Inflammatory macrophage treated with lipopolysaccharide for 1 hour (primary cell): ENCODE measurements at places on chromosomes 5 and 9.

DNA sequence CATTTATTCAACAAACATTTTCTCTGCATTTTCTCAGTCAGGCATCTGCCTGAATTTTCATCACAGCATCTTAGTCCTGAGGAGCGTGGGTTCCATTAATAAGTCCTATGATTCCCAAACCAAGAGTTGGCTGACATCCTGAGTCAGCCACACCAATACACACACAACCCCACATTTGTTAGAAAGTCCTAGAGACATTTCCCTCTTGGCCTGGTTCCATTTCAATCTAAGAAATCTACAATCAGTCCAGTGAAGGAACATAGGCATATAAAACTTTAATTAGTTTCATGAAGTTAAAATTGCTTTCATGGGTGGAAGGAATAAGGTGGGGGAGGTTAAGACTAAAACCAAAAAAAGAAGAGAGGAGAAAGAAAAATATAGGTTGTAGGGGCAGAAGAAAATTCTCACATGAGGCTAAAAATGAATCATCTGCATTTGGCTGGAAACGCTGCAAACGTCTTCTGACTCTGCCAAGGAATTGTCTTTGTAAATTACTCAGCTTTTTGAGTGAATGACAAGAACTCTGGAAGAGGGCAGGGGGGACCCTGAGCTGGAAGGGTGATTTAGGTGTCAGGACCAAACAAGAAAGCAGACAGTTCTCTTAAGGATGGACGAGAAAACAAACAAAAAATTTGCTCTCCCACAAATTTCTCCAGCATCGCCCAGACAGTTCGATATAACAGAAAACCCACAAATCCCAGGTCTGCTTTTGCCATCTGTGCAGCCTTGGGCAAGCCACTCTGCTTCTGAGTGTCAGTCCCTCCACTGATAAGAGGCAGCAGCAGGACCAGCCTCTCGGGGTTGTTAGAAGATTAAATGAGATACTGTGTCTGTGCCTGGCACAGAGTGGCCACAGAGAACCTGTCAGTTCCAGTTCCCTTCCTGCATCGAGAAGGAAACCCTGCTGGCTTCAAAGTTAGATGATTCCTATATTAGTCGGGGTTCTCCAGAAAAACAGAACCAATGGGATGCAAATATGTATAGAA lies 289.7 kb downstream of the CDK5RAP2 start:
- no peak for DNase-seq

GRCh38 chr9:35499701-35500030 lies 9.8 kb downstream of the RUSC2 start:
- no peak for DNase-seq

- peak; percentile 45 for DNase-seq
Observed at GRCh38 chr5:100472091-100472490, 63.1 kb upstream of the FAM174A start.

DNA sequence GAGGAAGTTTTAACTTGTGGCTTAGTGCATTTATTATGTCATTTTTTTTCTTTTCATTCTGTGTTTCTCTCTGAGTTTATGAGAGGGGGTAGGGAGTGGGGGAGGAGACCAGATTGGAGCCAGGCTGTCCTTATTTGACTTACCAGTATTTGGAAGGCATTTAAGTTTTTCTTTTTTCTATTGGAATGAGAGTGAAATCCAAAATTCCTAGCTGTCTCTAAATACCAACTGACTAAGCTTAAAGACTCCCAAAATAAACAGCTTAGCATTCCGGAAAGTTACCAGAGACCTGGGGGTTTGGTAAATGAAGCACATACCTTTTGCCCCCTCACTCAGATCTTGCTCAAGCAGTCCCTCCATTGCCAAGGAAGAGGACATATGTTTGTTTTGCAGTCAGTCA lies 581.9 kb upstream of the BRINP1 start:
- no peak for DNase-seq

DNA sequence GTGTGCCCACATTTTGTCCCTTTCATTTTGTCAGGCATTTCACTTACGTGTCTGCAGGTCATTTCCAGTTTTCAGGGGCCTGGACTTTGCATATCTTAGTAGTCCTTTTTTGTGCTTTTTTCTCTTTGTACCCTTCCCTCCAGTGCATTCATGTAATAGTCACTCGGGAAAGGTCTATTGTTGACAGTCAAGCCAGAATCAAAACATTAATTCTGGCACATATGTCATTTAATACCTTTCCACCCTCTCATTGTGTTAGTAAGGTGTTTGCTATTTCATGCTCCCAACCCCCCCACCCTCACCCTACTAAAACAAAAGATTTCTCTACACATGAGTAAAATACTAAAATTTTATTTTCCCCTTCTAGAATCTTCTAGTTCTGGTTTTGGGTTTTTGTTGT lies 42.7 kb downstream of the UGCG start:
- no peak for DNase-seq

GRCh38 chr9:16612627-16613026 lies 257.8 kb downstream of the BNC2 start:
- DNase-seq, result no peak

GRCh38 chr5:137462816-137463520 lies 36.2 kb downstream of the SPOCK1 start:
- no peak for DNase-seq

- no peak for DNase-seq
Observed at GRCh38 chr5:67021031-67021430, 175.6 kb downstream of the CD180 start.

DNA sequence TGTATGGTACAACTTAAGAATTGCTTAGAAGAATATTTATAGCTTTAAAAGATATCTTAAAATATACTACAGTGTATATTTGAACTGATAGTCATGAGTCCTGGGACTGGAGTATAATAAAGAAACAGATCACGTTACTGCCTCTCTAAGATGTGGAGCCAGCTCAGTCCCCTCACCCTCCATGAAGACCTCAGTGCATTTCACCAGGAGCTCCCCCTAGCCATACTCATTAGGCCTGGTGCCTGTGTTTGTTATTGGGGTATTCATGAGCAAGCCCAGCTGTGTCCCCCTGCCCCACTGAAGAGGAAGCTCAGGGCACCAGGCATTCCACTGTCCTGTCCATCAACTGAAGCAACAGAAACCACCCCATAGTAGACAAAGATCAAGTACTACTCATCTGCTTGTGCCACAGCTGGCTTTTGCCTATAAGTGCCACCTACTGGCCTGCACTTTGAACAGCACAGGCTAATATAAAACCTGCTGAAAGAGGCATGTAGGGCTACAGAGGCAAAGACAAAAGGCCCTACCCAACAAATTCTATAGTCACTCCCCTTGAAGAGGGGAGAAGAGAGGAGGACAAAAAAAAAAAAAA lies 850.2 kb upstream of the NUDT12 start:
- DNase-seq, result no peak

DNA sequence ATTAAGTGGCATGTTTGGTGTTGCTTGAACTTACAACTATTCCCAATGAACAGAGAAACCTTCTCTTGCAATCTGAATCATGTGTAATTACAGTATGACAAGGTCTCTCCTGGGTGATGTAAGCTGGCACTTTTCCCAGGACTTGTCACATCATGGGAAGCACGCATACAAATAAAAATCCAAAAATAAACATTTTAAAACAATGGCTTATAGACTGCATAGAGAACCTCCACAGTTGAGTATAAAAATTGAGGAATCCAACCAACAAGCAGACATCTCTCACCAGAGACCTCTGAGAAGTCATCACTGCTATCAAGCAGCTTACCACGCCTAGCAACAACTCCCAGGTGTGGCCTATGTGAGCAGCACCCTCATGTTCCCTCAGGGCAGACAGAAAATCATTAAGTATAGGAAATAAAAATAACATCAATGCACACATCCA lies 3.9 kb downstream of the MLLT3 start:
- DNase-seq, result no peak

DNA sequence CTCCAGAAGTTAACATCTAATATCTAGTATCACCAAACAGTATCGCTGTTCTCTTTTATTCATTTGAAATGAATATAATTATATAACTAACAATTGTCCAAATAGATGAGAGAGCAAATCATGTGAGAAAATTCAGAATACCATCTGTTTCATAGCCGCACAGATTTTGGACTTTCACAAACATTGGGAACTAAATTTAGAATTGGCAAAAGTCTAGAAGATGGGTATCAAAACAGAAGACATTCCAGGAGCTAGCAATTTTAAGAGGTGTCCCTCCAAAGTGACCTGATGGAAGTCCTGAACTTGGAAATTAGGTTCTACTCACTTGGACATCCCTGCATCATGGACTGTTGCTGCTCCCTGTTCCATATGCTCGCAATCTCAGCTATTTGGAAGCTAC lies 57.0 kb upstream of the FSD1L start:
- DNase-seq, result no peak

DNA sequence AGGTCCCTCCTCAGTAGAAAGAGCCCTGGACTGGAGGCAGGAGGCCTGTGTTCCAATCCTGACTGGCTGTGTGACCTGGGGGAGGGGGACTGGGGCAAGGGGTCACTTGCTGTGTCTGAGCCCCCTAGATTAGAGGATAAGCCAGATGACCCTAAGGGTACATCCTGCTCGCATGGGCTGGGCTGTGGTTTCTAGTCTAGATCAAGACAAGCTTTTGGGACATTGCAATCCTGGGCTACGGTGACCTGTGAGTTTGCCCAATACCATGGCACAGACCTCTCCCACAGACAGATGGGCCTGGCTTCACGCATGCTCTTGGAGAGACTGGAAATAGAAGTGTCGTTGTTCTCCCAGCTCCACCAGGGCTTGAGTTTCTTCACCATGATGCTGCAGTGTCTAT lies 27.0 kb downstream of the NDUFA8 start:
- DNase-seq, result no peak

DNA sequence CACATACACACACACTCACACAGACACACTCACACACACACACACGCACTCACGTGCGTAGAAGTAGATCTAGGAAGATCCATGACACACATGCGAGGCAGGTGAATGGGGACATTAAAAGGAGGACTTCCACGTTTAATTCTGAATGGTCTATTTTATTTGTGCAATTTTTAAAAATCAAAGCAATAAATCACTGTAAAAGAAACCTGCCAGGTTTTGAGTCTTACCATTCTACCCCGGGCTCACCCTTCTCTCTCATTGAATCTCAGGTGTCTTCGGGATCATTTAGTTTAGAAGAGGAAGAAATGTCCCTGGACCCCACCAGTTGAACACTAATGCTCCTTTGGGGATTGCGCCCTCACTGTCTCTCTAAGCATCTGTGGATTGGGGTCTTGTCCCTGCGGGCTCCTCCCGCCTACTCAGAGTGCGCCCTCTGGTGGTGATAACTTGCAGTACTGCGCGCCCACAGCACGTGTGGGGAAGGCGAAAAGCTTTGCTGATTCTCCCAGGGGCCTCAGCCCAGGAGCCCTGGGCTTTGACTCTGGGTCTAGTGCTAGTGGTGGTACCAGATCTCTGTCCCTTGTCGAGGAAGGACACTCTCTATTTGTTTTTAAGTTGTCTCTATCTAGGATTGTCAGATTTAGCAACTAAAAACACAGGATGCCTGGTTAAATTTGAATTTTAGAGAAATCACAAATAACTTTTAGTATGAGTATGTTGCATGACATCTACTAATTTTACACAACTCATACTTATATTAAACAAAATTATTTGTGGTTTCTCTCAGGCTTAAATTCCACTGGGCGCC lies 34.8 kb downstream of the BOD1 start:
- DNase-seq, result no peak

DNA sequence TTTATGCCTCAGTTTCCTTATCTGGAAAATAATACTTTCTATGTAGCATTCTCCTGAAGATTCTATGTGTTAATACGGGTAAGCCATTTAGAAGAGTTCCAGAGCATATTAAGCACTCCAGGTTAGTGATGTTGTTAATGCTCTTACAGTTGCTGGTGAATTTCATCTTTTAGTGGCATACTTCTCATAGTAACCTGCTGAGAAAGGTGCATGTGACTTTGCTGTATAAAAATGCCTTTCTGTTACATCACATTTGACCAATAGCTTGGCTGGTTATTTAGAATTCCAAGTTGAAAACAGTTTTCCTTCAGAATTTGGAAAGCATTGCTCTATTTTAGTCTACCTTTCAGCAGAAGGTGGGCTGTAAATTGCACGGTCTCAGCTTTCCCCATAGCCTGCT lies 27.2 kb downstream of the GCNT1 start:
- no peak for DNase-seq

GRCh38 chr5:937151-937924 lies 44.7 kb downstream of the TRIP13 start:
- no peak for DNase-seq

- no peak for DNase-seq
Observed at GRCh38 chr5:83400701-83401100, 70.8 kb upstream of the VCAN start.

- DNase-seq, result no peak
Observed at GRCh38 chr5:155839251-155840037, 487.5 kb upstream of the SGCD start.

- no peak for DNase-seq
Observed at GRCh38 chr5:34015120-34015822, 7.4 kb upstream of the AMACR start.

DNA sequence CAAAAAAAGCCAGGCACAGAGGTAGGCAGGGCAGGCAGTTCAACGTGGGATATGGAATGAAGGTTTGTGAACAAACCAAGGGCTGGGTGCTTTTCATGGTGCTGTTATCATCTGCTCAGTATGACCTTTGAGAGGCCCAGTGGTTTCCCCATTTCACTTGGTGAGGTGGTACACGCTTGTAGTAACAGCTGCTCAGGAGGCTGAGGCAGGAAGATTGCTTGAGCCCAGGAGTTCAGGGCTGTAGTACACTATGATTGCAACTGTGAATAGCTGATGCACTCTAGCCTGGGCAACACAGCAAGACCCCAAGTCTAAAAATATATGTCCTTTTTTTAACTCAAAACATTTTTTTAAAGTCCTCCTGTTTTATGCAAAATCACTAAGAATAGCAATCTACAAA lies 174.8 kb downstream of the ENC1 start:
- no peak for DNase-seq

GRCh38 chr5:143121135-143121475 lies 282.4 kb downstream of the NR3C1 start:
- no peak for DNase-seq

DNA sequence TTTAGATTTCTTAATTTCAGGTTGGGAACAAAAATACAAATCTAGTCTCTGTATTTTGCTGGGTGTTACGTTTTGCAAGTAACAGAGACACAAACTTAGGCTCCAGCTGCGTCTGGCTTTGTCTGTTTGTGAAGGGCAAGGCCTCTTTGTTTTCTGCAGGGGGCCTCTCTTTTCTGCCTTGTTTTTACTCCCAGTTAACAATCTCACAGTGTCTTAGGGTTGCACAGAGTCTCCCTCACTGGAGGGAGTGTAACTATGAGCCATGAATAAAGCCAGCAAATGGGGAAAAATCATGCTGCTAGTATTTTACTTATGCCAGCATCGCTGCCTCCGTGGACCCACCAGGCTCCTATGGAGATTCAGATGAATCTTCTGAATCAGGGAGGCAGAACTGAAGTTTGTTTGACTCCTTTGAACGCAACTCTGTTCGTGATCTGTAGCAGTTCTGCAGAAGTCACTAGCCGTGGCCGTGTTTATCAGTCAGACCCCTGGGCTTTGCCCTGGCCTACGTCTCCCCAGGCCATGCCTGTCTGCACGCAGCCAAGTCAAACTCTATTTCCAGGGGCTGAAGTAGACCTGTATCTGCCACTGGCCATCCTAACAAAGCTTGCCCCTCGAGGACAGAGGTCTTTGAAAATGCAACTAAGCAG lies 77.2 kb downstream of the ATP10B start:
- DNase-seq, result no peak

GRCh38 chr5:77514457-77514856 lies 22.3 kb upstream of the WDR41 start:
- no peak for DNase-seq
